Fibroblast of the aortic adventitia (primary cell): ENCODE measurements at places on chromosomes 4 and X.

GRCh38 chr4:24630937-24631336 lies 46.6 kb upstream of the DHX15 start:
- peak; percentile 94 for DNase-seq

DNA sequence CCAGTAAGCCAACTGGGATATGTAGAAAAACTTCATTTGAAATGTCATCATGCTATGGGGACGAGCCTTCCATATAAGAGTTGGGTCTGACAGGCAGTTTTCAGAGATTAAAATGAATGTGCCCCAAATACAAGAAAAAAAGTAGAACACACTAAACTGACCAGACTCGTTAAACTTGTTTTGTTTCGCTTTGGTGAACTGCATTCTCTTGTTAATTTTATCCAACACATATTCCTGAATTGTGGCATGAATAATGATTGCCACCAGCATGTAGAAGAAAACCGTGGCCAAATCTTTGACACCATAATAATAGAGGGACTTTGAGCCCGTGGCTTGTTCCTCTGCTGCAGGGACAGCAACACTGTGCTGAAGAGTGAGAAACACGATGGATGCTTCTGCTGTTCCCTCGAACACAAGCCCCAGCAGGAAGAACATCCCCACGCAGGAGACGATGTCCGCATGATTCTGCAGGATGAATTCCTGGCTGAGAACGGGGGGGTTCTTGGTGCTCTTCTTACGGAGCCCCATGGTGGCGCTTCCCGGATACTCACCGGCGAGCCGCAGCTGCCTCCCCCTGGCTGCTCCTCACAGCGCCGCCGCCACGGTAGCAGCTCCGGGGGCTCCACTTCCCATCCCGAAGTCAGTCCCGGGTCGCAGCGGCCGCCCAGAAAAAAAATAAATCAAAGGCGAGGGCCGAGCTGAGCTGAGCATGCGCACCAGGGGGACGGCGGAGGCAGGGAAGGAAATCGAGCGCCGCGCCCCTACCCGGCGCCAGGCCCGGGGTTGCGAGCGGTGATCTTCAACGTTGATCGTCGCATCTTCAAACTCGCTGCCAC lies at the start of gene TRAM1L1:
TRAM1L1 (minus strand) TSS at position 711 of the 836 bp plus-strand sequence; CDS start at position 528, 183 bp downstream.
- peak; percentile 42 for DNase-seq

GRCh38 chrX:26328608-26329319 lies 112.8 kb downstream of the MAGEB5 start:
- DNase-seq: no peak

DNA sequence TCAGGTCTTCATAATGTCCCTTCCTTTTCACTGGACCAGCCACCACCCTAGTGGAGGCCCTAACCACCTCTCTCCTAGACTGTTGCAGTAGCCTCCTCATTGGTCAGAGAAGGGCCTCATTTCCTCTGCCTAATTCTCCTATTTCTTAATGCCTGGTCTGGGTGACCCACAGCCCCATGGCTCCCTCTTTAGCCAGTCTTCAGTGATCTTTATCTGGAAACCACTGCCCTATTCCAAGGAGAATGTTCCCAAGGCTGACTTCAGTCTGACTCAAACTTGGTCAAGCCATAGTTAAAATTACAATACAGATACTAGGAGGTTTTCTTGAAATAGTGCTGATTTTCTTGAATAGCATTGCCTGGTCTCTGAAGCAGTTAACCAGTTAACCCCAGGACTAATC lies 53.6 kb upstream of the PRPS1 start:
- peak; percentile 48 for DNase-seq

- peak; percentile 66 for DNase-seq
Observed at GRCh38 chrX:108397627-108398391, 40.4 kb downstream of the COL4A6 start.

- DNase-seq: no peak
Observed at GRCh38 chr4:62262676-62263075, 1062.5 kb downstream of the ADGRL3 start.

GRCh38 chr4:40484346-40485090 lies 145.1 kb downstream of the RBM47 start:
- no peak for DNase-seq

DNA sequence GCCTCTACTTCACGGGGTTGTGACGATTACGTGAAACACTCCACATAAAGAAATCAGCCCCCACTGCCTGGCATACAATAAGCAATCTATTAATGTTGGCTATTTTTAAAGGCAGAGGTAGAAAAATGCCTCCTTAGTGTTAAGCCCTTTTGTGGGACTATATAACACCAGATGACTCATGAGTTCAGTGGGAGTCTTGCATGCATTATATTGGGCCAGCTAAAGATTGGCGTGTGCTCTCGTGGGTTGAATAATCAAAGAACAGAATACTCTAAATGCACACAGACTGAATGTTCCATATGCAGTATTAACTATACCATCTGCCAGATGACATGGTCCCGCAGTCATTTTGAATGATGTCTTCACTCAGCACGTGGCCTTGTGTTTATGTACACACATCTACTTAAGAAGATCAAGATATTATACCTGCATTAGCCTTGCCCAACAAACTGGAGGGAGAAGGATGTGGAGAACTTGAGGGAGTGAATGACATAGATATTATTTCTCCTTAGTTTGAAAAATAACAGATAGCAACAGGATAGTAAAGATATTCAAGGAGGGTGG lies 85.0 kb upstream of the MYOZ2 start:
- no peak for DNase-seq

DNA sequence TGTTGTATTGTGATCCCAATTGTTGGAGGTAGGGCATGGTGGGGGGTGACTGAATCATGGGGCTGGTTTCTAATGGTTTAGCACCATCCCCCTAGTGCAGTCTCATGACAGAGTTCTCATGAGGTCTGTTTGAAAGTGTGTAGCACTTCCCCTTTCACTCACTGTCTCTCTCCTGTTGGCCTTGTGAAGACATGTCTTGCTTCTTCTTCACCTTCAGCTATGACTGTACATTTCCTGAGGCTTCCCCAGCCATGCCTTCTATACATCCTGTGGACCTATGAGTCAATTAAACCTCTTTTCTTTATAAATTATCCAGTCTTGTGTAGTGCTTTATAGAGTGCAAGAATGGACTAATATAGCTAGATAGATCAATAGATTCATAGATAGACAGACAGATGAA lies 230.0 kb downstream of the MAGEE1 start:
- DNase-seq: no peak

DNA sequence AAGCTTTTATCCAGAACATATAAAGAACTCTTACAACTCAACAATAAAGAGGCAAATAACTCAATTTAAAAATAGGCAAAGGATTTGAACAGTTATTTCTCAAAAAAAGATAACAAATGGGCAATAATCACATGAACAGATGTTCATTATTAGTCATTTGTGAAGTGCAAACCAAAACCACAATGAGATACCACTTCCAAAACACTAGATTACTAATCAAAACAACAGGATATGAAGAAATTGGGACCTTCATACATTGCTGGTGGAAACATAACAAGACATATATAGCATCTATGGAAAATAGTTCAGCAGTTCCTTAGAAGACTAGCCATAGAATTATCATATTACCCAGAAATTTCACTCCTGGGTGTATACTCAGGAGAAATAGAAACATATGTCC lies 224.6 kb downstream of the FBXO8 start:
- peak; percentile 47 for DNase-seq

GRCh38 chr4:153521999-153522801 lies 56.0 kb downstream of the TMEM131L start:
- no peak for DNase-seq
